ENCODE measurements at places on chromosomes 6 and 20.
A peak's percentile ranks its signal among the peaks of the same experiment; 100 is the strongest.

- no peak for DNase-seq
Measured at GRCh38 chr6:42226645-42227143, 9.0 kb upstream of the MRPS10 start.

GRCh38 chr6:127690092-127690491 is 113.1 kb downstream of the C6orf58 start:
- DNase-seq = peak; percentile 16

GRCh38 chr6:13175759-13176158 is 152.6 kb downstream of the TBC1D7 start:
- no peak for DNase-seq

- DNase-seq = no peak
Measured at GRCh38 chr6:166228839-166229528, 61.3 kb upstream of the TBXT start.

DNA sequence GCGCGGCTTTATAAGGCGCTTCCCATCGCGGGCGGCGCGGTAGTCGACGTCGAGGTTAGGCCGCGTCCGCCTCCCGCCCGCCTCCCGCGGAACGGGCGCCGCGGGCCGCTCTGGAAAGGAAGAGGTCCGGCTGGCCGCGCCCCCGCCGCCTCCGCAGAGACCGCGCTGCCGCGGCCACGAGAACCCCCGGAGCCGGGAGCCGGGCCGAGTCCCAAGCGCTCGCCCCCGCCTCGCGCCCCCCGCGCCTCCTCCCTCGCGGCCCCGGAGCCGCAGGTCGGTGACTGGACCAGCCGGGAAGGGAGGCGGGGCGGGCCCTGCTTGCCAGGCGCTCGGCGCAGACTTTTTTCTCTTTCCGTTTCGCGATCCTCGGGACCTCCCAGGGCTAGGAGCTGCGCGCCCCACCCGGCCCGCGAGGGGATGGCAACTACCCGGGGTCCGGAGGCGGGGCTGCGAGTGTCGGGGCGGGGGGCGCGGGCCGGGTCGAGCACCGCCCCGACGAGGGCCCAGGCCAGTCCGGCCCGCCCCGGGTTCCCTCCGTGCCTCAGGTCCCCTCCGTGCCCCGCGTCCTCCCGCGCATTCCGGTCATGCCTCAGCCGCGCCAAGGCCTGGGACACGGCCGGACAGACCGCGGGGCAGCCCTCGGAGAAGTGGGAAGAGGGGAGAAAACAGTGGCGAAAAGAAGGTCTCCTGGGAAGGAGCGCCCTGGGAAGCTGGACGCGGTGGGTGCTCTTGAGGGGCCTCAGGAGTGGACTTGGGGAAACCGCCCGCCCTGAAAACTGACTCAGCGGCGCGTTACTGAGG is 417 bp upstream of the PXDC1 start:
- peak; percentile 51 for DNase-seq

DNA sequence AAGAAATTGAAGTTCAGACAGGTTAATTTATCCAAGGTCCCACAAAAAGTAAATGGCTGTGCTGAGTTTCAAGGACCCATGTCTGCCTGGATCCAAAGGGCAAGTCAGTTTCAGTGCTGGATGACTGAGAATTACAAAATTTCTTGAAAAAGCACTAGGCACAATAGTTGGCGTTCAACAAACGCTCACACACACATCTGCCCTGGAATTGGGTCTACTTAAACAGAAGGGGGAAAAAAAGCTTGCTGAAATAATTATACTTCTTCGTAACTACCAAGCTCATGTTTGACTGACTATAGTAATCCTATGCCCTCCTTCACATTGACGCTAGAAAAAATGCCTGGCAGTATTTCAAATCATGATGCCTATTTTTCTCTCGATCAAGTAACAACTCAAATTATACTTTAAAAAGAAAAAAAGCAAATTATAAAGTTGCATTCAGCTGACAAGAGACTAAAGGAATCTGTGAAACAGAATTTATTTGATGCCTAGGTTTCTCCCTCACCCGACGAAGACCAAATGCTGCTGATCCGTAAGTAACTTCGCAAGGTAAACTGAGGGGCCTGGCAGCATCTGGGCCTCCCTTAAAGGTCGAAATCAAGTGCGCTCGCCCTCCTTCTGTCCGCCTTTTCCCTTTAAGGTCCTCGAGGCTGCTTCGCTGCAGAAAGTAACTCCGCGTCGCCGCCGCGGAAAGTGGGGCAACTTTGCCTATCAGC is 650 bp upstream of the CD2AP start:
- DNase-seq = peak; percentile 23
